ENCODE measurements at places on chromosomes 12 and 14. TPM values are rescaled to one million over a fixed set of nuclear protein-coding genes. Genes with fewer than 3 reads are reported as not detected.

The AHNAK2 gene
- 0.11 TPM for total RNA-seq

DNA sequence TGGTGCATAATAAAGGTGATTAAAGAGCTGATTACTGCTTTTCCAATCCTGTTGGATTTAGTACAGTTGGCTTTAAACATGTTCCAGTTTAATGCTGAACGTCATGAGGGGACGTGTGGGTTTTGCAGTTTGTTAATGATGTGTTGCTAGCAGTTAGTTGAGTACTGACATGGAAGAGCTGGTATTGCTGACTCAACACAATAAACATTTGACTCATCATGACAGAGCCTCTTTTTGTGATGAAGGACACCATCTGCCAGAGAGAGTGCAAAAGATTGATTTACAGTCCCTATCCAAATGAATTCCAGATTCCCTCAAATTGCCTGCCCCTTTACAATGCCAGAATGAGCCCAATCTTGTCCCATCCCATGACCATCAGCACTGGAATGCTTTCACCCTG is 346.2 kb upstream of the PRICKLE1 start:
- DNase-seq = no peak

The ANKRD33 gene
- total RNA-seq = not detected

GRCh38 chr12:110067531-110067930 is 19.2 kb upstream of the C12orf76 start:
- no peak for DNase-seq

- peak; percentile 11 for DNase-seq
Measured at GRCh38 chr12:39230086-39230485, 212.8 kb downstream of the KIF21A start.

The HIP1R gene
- 20.9 TPM for total RNA-seq

GRCh38 chr12:100845095-100845494 is 50.5 kb downstream of the ANO4 start:
- no peak for DNase-seq

DNA sequence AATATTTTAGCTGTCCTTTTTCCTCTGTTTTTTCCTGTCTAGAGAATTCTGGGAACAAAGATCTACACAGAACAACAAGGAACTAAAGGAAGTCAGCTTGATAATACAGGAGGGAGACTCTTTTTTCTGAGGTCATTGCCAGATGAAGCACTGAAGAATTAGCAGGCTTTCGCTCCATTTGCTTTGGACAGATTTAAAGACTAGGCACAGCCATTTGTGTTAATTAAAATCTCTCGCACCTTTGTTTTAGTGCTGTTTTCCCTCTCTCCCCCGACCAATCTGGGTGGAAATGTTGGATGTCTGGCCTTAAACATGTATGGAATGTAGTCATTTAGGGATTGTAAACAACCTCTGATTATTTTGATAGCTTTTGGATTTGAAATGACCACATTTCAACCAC is 9.6 kb upstream of the GPHN start:
- no peak for DNase-seq

DNA sequence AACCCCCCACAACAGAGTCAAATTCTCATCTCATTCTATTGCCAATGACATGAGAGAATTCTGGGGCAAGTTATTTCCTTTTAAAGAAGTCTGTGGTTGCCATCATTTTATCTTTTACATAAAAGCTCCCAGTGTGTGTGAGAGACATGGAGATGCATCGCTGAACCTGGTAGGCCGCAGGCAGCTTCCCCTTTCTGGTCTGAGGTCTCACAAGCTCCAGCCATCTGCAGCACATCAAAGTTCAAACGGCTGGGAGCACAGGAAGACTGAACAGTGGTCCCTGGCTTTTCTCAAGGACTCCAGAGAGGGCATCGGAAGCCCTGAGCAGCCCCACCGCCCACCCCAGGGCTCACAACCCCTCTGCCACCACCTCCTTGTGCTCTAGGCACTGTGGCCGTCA is 141.7 kb downstream of the RIMBP2 start:
- DNase-seq = no peak

The GEMIN2 gene
- total RNA-seq = 27.6 TPM

The HEBP1 gene
- 23.5 TPM for total RNA-seq

DNA sequence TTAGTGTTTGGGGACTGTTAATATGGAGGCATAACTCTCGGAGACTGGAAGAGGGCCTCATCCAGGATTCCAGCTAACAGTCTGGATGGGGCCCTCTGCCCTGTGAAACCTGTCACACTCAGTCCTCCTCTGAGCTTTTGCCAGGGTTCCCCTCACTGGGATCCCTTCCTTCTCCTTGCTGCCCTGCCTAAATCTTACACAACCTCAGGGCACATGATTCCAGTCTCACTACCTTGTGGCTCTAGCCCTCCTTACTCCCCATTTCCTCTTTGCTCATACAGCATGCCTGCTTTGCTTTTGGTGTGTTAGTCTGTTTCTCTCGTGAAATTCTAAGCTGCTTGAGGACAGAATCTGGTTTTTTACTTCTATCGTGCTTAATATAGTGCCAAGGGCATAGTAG is 942 bp upstream of the GSG1 start:
- DNase-seq = no peak

The AMHR2 gene
- total RNA-seq = not detected

DNA sequence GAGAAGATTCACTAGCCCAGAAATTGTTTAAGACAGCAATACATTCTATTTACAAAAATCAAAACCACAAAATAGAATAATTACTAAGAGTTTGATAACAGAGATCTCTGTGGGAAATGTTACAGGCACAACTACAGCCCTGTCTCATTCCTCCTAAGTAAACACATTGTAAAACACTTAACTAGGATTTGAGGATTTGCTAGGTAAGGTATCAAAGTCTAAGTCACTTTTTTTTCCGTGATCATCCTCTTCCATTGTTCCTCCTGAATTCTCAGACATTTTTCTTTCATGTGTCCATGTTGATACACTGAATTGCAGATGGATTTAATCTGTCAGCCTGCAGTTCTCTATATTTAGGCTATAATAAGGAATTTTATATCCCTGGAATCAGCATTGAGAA is 127.5 kb downstream of the ACSS3 start:
- DNase-seq = no peak

The TDRD9 gene
- total RNA-seq = 0.42 TPM

GRCh38 chr12:62006076-62006732 is 254.0 kb upstream of the USP15 start:
- peak; percentile 32 for DNase-seq

The POU6F1 gene
- total RNA-seq = 8.7 TPM

DNA sequence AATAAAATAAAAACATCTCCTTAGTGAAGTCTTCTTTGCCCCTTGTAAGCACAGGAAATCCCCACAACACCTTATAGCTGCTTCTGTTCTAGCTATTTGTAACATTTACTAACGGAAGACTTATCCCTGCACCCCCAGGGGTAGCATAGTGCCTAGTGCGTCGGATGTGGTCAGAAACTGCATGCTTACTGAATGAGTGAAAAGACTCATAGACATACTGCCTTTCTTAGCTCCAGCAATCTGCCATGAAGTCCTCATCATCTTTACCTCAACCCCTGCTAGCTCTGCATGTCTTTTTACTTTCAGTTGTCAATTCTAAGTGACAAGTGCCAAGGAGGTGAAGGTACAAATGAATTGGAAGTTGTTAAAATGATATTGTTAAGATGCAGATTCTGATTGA is 12.9 kb downstream of the RIOX1 start:
- no peak for DNase-seq

- no peak for DNase-seq
Measured at GRCh38 chr14:35806006-35806907, 2.8 kb downstream of the RALGAPA1 start.

DNA sequence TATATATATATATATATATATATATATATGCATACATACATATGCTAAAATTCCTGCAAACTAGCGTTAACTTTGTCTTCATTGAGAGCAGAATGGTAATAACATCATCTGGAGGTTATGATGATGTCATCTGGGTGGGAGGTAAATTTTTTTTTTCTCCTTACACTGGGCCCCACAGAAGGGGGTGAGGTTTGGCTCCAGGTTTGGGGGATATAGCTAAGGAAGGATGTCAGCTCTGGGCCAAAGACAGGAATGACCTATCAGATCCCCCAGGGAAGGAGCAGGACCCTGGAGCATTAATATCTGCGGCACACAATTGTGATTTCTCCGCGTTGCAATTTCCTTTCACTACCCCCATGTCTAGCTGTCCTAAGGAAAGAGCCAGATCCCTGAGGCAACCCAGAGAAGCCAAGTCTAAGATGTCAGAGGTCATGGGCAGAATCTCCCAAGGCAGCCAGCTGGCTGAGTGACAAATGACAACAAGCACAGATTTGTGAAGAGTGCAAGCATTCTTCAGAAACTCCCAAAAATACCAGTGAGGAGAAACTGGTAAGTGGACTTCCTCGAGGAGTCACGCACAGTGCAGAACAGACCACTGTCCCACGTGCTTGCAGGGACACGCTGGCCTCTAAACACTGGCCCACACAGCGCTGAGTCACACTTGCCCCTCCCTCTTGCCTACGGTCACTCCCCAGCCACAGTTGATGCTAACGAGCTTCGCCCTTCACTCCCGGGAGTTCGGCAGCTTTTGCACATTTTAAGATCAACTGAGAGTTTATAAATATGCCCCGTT is 9.9 kb downstream of the UBC start:
- DNase-seq = no peak

DNA sequence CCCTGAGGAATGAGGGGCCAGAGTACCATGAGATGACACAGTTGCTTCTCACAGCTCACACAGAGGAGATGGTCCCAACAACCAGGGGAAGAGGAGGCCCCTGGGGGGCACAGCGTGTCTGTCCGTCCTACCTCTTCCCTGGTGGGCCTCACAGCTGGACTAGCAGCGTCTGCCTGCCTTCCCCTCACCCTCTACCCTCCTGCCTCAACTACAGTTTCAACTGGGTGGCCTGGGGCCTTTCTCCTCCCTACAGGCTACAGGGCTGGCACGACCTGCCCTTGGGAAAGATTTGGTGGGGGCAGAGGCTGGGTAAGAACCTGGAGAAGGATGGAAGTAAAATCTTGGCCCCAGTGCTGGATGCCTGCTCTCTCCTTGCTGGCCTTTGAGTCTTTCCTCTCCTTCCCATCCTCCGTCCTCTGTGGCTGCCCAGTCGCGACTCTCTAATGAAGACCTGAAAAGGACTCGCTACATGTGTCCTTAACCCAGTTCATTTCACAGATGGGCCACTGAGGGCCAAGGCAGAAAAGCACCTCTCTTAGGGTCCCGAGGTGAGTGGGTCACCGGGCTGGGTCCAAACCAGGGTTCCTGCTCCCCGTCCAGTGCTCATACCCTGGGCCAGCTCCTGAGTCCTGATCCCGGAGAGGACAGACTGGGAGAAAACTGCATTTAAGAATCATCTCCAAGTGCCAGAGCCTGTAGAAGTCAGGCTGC is 232.5 kb downstream of the BCL11B start:
- no peak for DNase-seq

DNA sequence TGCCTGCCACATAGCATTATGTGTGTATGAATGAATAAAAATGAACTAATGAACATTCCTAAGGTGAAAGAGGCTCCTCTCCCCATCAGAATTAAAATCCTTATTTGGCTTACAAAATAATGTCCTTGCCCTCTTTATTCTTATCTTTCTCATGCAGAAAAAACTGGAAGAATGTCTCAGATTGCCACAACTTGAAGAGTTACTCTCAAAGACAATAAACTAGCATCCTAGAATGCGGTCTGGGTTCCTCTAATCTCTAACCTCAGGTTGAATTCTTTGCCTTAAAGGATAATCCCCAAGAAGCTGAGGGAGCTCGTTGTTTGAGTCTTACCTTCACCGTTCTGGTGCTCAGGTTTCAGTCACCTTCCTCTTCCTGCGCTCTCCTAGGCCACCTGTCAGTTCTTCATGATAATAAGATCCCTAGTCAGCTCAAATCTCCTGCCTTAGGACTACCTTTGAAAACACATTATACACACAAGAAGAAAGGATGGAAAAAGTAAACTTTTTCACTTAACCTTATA is 147.1 kb downstream of the PHLDA1 start:
- DNase-seq = no peak

GRCh38 chr12:59085690-59086089 is 165.4 kb upstream of the LRIG3 start:
- DNase-seq = no peak

- peak; percentile 60 for DNase-seq
Measured at GRCh38 chr12:124774054-124774461, 89.6 kb downstream of the SCARB1 start.

The CIROP gene
- total RNA-seq = not detected

DNA sequence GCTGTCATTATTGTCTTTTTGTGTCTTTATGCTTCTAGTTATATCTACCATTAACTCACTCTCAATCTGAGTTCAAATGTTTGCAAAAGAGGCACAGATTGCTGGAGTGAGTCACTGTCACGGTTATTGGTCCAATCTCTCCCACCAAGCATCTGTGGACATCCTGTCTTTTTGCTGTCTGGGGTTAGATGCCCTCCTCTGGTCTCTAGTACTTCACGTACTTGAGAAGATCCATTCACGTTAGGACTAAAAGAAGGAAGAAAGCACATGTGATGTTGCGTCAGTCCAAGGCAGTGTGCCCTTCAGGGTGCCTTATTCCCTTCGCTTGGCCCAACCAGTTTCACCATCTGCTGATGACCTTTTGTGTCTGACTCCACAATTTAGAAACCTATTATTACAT is 72.3 kb upstream of the STXBP6 start:
- no peak for DNase-seq

All from activated CD4-positive, alpha-beta T cell treated with anti-CD3 and anti-CD28 coated beads for 36 hours (primary cell).